Lung (tissue), 17 donors: ENCODE measurements at places on chromosomes 4 and X. TPM values are rescaled to one million over a fixed set of nuclear protein-coding genes. Genes with fewer than 3 reads are reported as not detected.

The BDH2 gene
- 75.5 TPM for polyA plus RNA-seq

The NAP1L3 gene
- polyA plus RNA-seq, result 0.63 TPM

The CCKAR gene
- polyA plus RNA-seq, result not detected

The TRIM75 gene
- polyA plus RNA-seq, result not detected

The CT45A1 gene
- not detected for polyA plus RNA-seq

The ADAM29 gene
- not detected for polyA plus RNA-seq

The STS gene
- 11.2 TPM for polyA plus RNA-seq

The PTPN13 gene
- polyA plus RNA-seq, result 8.3 TPM

The RRH gene
- 0.20 TPM for polyA plus RNA-seq

The SLITRK2 gene
- polyA plus RNA-seq, result 0.18 TPM

The TMEM47 gene
- polyA plus RNA-seq, result 7.0 TPM

DNA sequence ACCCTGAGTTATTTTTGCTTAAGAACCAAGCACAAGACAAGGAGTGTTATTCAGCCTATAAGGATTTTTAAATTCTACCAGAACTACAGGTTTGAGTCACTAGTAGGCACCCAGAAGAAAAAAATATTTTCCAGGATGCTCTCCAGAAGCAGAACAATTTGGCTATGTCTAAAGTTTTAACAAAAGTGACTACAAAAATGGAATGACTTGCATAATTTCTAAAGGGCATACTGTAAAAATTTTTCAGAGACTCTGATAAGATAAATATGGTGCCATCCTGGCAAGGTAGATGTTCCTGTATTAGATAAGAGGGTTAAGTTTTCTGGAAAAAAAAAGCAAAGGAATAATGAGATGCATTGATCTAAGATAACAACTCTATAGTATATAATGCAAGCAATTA, 68.6 kb upstream of the FAM9A start:
- no peaks in the 10 kb centered on the region for H3K4me1 ChIP-seq
- no peak overlapping the region for H3K27ac ChIP-seq
- H3K4me3 ChIP-seq, result no peak overlapping the region
- no peak for DNase-seq
- H3K36me3 ChIP-seq, result no peaks in the 10 kb centered on the region

- H3K27me3 ChIP-seq, result no peaks in the 10 kb centered on the region
- no peak overlapping the region for H3K27ac ChIP-seq
- no peak overlapping the region for H3K4me3 ChIP-seq
- H3K36me3 ChIP-seq, result no peaks in the 10 kb centered on the region
These were observed 69.4 kb downstream of the HMGB2 start for GRCh38 chr4:173264684-173265185.

DNA sequence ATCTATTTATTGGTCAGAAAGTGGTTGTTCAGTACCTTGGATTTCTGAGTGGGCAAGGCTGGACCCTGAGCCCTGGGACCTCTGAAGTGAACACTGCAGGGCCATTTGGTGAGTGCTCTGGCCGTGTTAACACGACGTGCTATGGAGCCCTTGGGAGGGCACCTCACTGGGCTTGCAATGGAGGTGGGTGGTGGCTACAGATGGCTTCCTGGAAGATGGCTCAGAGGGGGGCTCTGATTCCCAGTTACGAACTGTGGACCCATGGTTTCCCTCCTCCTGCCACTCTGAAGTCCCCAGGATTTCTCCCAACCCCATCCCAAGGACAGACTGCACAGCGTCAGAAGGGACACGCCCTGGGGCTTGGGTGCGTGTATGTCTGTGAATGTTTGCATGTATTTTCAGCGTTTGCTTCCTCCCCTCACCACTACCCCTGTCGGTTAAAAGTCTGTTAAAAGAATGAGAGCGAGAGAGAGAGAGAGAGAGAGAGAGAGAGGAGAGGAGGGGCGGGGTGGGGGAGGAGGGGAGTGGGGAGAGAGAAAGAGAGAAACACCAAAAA, 3.7 kb upstream of the RHOH start:
- H3K4me1 ChIP-seq, result peaks cover 10% of the 10 kb centered on the region
- DNase-seq, result no peak
- no peak overlapping the region for H3K27ac ChIP-seq
- no peak overlapping the region for H3K4me3 ChIP-seq
- H3K36me3 ChIP-seq, result no peaks in the 10 kb centered on the region
- H3K27me3 ChIP-seq, result no peaks in the 10 kb centered on the region

DNA sequence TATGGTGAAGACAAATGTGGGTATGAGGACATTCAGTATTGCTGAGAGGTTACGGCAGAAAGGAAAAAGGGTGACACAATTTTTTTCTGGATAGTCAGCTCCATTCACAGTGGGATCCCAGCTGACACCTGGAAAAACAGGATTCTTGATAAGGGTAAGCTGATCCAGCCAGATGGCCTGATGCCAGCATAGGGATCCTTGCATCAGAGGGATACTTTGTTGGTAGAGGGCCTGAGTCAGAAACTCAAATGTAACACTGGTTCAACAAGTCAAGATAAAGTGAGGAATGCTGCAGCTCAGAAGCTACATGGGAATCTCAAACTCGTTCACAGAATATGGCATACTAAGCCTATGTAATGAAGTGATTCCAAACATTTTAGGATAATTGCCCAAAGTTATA, 726.7 kb downstream of the C4orf33 start:
- peak; percentile 17 for DNase-seq
- no peaks in the 10 kb centered on the region for H3K4me1 ChIP-seq
- no peaks in the 10 kb centered on the region for H3K27me3 ChIP-seq
- no peak overlapping the region for H3K27ac ChIP-seq
- H3K4me3 ChIP-seq, result no peak overlapping the region

DNA sequence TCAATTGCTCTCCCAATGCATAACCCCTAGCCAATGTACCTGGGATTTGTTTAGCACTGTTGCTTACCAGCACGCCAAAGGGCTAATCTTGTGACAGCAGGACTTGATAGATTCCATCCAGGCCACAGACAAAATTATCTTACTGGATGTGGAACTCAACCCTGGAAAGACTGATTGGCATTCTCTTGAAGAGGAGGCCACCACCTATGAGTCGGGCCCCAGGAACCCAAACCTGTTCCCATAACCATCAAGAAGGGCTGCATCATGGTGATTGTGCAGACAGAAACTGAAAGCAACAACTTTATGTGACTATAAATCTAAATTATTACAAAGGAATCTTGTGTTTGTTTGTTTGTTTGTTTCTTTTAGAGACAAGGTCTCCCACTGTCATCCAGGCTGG, 19.9 kb upstream of the TMEM255A start:
- H3K4me3 ChIP-seq, result no peak overlapping the region
- no peaks in the 10 kb centered on the region for H3K36me3 ChIP-seq
- no peaks in the 10 kb centered on the region for H3K27me3 ChIP-seq

- H3K27me3 ChIP-seq, result no peaks in the 10 kb centered on the region
- no peaks in the 10 kb centered on the region for H3K36me3 ChIP-seq
- no peak overlapping the region for H3K27ac ChIP-seq
These were observed 289.2 kb downstream of the IL1RAPL1 start for GRCh38 chrX:28876408-28876807.

- no peak for DNase-seq
- no peaks in the 10 kb centered on the region for H3K36me3 ChIP-seq
- no peak overlapping the region for H3K27ac ChIP-seq
These were observed 697.8 kb upstream of the HS3ST1 start for GRCh38 chr4:12126474-12126873.

GRCh38 chr4:657834-658667, 16.0 kb downstream of the ATP5ME start:
- DNase-seq, result no peak
- no peak overlapping the region for H3K4me3 ChIP-seq
- H3K27me3 ChIP-seq, result peaks cover 24% of the 10 kb centered on the region
- H3K27ac ChIP-seq, result no peak overlapping the region
- H3K4me1 ChIP-seq, result peaks cover 4% of the 10 kb centered on the region

DNA sequence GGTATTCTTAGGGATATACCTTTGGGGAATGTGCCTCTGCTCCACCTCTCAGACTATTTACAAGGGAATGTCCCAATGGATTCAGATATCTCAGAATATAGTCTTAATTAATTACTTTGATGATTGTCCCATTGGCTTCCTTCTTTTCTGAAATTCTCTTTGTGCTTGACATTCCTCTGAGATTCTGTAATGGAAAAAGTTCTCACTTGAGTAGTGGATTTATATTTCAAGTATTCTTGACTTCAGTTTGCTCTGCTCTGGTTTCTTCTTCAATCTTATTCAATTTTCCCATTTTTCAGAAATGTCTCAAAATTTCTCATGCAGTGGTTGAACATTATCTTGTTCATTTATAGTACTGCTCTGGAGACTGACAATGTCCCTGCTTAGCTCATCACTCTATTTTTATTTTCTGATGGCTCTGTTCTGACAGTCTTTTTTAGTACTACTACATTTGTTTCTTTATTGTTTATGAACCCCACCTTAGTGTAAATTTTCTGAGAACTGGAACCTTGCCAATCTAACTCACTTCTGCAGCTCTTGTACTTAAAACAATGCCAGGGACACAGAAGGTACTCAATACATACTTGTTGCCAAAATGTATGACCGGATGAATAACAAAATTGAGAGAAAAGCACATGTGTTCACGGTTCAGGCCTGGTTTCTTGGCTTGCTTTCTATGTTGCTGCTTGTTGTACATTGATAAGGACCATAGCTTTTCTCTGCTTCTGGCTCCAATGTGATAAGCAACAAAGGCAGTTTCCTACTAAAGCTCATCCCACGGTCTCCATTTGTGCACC, 471.7 kb downstream of the GASK1B start:
- H3K27ac ChIP-seq, result no peak overlapping the region
- H3K4me1 ChIP-seq, result no peaks in the 10 kb centered on the region
- H3K4me3 ChIP-seq, result no peak overlapping the region
- DNase-seq, result no peak
- H3K36me3 ChIP-seq, result no peaks in the 10 kb centered on the region

DNA sequence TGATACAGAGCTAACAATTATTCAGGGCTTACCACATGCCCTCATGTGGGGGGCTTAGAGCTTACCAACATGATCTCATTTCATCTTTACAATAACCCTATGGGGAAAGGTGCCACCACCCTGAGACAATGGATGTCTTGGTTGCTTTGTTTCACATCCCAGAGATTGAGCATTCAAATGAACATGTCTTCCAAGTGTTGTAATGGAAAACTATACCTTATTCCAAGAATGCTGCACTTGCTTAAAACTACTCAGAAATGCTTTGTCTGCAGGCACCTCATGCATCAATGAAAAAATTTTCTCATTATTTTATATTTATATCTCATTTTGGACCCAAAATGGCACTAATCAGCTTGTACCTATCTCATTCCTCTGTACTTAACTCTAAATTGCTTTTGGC, 34.6 kb downstream of the BCLAF3 start:
- peaks cover 8% of the 10 kb centered on the region for H3K27me3 ChIP-seq
- no peaks in the 10 kb centered on the region for H3K4me1 ChIP-seq
- H3K4me3 ChIP-seq, result no peak overlapping the region
- no peaks in the 10 kb centered on the region for H3K36me3 ChIP-seq

GRCh38 chrX:40174001-40174853, 76.5 kb upstream of the BCOR start:
- H3K27ac ChIP-seq, result peak overlapping the region; percentile 92
- H3K4me1 ChIP-seq, result peaks cover 7% of the 10 kb centered on the region
- no peaks in the 10 kb centered on the region for H3K36me3 ChIP-seq
- H3K4me3 ChIP-seq, result no peak overlapping the region

DNA sequence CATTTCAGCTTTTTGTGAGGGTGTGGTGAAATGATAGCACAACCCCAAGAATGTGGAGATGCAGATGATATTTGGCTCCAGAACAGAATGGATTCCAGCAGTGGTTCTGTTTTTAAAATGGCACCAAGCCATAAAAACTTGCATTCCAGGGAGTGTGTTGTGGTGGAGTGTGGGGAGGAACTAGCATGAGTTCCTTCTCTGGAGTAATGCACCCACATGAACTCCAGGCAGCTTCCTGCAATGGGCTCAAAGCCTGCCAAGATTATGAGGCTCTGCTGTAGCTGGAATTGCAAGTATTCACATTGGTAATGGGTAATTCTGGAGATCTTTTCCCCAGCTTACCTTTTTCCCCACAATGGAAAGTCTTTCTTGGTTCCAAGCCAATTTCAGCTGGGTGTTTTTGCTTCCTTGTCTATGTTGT, 161.4 kb downstream of the RAB28 start:
- H3K27ac ChIP-seq, result no peak overlapping the region
- peaks cover 5% of the 10 kb centered on the region for H3K36me3 ChIP-seq
- H3K4me1 ChIP-seq, result no peaks in the 10 kb centered on the region
- no peaks in the 10 kb centered on the region for H3K27me3 ChIP-seq
- no peak overlapping the region for H3K4me3 ChIP-seq

- H3K27ac ChIP-seq, result no peak overlapping the region
- no peaks in the 10 kb centered on the region for H3K36me3 ChIP-seq
- no peaks in the 10 kb centered on the region for H3K4me1 ChIP-seq
- H3K4me3 ChIP-seq, result no peak overlapping the region
- no peak for DNase-seq
These were observed 1173.8 kb downstream of the NLGN4X start for GRCh38 chrX:5054852-5055251.

GRCh38 chr4:43547561-43547960, 655.0 kb downstream of the GRXCR1 start:
- no peak for DNase-seq
- H3K27ac ChIP-seq, result no peak overlapping the region
- H3K4me3 ChIP-seq, result no peak overlapping the region
- no peaks in the 10 kb centered on the region for H3K36me3 ChIP-seq

GRCh38 chr4:7237873-7238272, 45.5 kb downstream of the SORCS2 start:
- no peak overlapping the region for H3K4me3 ChIP-seq
- no peak for DNase-seq
- H3K4me1 ChIP-seq, result no peaks in the 10 kb centered on the region

- no peak for DNase-seq
- H3K27ac ChIP-seq, result no peak overlapping the region
- H3K4me3 ChIP-seq, result no peak overlapping the region
- no peaks in the 10 kb centered on the region for H3K4me1 ChIP-seq
These were observed 113.5 kb downstream of the RPA4 start for GRCh38 chrX:96997196-96997595.

DNA sequence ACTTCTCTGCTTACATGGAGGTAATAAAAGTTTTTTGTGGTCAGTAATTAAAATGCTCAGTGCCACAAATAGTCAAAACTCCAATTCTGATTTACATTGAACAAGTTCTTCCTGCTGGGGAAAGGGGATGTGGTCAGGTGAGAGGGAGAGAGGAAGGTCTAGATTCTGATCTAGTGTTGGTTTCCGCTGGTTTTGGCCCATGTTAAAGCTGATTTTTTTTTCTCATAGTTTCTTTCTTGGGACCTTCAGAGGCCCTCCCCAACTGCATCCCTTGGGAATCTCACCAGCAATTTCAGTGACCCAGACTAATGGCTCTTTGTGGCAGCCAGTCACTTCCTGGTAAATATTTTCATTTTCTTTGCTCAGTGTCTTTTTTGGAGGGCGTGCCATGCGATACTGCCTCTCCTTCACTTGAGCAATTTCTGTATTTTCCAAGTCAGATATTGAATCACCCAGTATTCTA, 332.7 kb downstream of the RAPGEF2 start:
- no peaks in the 10 kb centered on the region for H3K4me1 ChIP-seq
- no peak overlapping the region for H3K27ac ChIP-seq
- no peaks in the 10 kb centered on the region for H3K36me3 ChIP-seq
- no peaks in the 10 kb centered on the region for H3K27me3 ChIP-seq
- DNase-seq, result no peak
- H3K4me3 ChIP-seq, result no peak overlapping the region
